SW 1271 (cell line): ENCODE measurements at places on chromosomes 13 and 19.
A peak's percentile ranks its signal among the peaks of the same experiment; 100 is the strongest.

DNA sequence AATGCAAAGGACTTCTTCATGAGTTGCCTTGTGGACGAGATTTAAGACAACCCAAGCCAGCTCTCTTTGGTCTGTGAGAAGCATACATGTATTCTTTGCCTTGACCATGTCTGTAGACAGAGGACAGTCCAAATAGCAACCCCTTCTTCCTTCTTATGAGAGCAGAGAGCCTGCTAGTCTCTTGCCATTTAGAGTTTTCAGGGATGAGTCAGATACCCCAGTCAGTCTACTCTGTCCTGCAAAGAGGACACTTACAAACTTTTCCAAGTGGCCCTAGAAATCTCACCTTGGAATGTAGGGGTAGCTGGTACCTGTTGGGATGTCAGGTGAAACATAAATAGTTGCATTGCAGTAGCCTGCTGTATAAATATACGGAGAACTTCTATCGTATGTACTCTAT is 36.7 kb downstream of the DNAJC3 start:
- no peak for DNase-seq

DNA sequence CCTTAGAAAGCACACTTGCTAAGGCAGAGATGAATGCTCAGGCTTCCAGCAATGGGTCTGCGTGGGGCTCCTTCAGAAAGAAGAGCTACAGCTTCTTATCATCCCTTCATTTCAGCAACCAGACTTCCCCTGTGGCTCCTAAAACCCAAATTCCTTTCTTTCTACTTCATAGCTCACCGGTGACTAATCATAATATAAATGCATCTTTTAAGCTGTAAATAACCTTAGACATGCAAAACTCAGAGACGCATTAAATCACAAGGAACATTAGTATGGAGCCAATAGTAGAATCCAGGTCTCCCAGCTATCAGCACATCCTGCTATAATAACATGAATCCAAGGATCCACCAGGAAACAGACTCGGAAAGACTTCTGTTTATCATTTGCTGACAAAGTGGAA is 375.6 kb downstream of the COG6 start:
- DNase-seq = no peak

DNA sequence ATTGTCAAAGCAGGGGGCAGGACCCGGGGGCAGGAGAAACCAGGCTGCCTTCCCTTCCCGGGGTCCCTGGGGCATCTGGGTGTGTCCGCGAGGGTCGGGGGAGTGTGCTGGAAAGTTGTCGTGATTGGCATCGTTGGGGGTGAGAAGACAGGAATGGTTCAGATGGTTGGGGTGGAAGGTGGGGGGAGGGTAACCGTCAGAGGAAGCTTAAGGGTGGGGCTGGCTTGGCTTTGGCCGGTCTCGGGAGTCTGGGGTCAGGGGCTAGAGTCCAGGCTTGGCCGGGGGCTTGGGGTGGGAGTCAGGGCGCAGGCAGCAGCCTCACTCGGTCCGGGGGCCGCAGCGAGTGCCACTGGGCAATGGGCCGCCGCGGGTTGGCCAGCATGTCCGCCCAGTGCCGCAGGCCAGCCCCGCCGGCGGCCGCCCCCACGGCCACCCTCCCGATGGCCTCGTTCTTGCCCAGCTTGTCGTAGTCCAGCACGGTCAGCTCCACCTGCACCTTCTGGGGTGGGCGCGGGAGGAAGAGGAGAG is 6.8 kb upstream of the DNAAF3 start:
- DNase-seq = no peak

DNA sequence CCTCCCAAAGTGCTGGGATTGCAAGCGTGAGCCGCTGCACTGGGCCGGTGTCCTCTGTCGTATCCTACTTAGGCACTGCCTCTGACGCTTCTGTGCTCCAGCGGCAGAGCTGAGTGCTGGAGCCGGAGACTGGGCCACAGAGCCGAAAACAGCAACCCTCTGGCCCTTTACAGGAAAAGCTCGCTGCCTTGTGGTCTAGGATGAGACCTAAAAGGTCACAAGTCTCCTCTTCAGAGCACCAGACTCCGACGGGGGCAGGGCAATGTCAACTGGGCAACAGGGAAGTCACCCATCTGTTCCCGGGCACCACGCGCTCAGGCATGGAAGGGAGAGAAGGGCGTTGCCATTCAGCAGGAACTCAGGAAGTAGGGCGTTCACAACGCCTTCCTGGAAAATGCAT is 91.7 kb downstream of the GADD45B start:
- no peak for DNase-seq

DNA sequence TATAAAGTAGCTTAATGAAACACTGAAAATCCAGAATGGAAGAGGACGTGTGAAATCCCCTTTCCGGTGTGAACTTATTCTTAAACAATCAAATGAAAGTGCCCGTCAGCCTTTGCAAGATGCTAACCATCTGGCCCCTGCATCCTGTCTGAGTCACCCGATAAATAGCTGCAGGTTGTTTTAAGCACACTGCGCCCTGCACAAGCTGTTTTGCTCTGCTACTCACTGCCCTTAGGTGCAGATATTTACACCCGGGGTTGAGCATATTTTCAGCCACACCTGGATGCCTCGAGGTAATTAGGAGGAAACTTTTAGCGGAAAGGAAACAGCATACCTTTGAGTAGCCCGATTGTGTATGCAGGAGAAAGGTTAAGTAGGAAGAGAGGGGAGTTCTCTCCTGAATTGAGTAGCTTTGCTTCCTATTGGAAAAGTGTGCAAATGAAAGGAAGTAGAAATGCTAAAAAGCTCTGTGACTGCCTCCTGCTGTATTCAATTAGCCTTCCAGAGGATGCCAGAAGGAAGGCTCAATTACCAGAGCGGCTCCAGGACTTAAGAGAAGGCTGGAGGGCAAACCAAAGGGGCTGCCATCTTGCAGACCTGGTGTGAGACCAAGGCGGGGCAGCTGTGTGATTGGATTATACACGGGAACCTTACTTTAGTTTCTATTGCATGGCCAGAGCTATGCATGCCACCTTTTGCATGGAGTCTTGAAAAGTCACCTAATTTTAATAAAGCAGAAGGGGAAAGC is 42.5 kb downstream of the IRS2 start:
- no peak for DNase-seq

DNA sequence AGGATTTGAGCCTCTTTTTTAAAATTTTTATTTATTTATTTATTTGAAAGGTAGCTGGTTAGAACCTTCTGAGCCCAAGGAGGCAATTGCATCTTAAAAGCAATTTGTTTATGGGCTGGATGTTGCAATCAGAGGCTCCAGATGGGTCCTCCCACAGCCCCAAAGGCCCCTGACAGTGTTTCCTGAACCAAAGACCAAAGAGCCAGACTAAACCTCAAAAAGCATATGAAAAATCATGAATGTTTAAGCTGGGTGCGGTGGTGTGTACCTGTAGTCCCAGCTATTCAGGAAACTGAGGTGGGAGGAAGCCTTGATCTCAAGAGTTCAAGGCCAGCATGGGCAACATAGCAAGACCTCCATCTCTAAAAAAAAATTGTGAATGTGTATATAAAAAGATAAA is 67.8 kb upstream of the RGCC start:
- no peak for DNase-seq

GRCh38 chr19:32407004-32407992 is 1.7 kb downstream of the DPY19L3 start:
- DNase-seq = no peak

GRCh38 chr19:36169084-36169760 is 17.0 kb upstream of the COX7A1 start:
- no peak for DNase-seq

DNA sequence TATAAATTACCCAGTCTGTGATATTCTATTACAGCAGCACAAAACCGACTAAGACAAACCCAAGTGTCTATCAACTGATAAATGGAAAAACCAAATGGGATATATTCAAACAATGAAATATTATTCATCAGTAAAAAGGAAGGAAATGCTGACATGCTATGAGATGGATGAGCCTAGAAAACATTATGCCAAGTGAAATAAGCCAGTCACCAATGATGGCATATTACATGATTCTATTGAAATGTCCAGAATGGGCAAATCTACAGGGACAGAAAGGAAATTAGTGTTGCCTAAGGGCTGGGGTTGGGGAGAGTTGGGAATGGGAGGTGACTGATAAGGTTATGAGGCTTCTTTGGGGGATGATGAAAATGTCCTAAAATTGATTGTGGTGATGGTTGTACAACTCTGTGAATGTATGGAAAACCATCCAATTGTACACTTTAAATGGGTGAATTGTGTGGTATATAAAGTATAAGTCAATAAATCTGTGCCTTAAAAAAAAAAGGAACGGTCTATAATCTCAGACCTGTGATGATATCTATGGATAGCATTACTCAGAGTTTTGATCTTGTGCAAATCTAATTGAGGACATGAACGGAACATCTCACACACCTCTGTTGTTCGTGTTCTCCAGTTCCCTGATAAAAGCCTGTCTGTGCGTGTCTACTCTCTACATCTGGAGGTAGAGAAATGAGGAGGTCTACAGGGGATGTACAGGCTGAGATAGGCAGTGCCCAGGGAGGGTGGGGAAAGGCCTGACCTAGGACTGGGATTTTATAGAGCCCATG is 49.0 kb downstream of the TNFRSF19 start:
- DNase-seq = no peak

GRCh38 chr19:19438366-19439175 is 33.1 kb downstream of the GATAD2A start:
- no peak for DNase-seq

DNA sequence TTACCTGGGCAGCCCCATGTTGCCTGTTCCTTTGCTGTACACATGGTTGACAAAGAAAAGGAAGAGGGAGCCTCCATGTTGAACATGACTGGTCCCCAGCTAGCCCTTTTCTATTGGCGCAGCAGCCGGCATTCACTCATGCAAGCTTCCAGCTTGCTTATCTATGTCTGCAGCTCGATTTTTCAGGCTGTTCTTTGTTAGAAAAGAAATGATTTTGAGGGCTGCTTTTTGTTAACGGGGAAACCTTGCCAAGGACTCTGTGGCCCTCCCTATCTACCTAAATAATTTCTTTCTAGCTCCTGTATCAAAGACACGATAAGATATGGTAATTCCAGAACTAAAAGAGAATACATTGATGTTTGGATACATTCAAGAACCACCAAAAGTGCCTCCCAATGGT is 20.4 kb upstream of the ADGRE2 start:
- no peak for DNase-seq

- peak; percentile 94 for DNase-seq
Observed at GRCh38 chr13:75549262-75550158, at the start of gene UCHL3. UCHL3 (plus strand) TSS chr13:75549791; CDS start chr13:75549821, 30 bp downstream.

GRCh38 chr13:59360108-59360507 is 803.6 kb downstream of the DIAPH3 start:
- no peak for DNase-seq

- DNase-seq = no peak
Observed at GRCh38 chr13:60435762-60436374, 38.8 kb downstream of the TDRD3 start.

GRCh38 chr19:38319421-38320258 is at the start of gene KCNK6:
KCNK6 (plus strand) TSS chr19:38319845; CDS start chr19:38319951, 106 bp downstream.
- DNase-seq = no peak

GRCh38 chr13:33351319-33351718 is 65.8 kb upstream of the STARD13 start:
- no peak for DNase-seq

DNA sequence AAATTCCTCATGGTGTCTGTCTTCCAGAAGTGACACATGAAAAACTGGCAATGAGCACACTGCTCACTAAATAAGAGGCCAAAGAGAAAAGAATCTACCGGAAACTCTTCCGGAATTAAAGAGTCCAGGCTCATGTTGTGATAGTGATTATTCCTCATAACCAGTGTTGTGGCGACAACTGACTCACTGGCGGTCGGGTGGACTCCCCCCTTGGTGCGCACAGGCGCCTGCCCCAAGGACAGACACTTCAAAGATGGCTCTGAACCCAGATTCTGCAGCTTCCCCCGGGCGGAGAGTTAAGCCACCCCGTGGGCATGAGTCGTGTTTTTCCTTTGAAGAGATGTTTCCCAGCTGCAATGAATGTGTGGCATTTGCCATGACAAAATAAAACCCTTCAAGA is 10.3 kb downstream of the IL17D start:
- DNase-seq = no peak

DNA sequence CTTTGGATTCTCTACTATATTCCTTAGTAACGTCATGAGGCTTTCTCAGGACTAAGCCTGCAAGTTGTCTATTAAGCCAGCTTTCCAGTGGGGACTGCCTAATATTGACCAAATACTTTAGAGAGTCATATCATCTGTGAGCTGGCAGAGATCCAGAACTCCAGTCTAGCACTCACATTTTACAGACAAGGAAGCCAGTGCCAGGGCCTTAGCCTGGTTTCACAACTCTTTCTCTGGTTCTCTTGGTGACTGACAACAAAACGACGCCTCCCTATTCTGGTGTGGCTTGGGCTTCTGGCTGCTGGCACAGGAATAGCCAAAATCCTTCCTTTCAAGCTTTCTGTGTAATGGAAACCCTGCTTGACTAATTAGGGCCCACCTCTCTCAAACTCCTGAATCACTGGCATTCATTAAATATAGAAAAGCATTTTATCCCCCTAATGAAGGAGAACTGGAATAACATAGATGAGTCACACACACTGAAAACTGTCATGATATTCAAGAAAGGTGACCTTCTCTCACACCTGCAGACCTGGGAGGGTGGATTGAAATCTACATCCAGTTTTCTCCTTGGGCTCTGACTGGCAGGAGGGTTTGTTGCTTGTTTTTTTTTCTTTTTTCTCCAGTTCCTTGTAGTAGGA is 75.2 kb upstream of the UBL3 start:
- DNase-seq = no peak
